ENCODE measurements at places on chromosomes 6 and 20.

DNA sequence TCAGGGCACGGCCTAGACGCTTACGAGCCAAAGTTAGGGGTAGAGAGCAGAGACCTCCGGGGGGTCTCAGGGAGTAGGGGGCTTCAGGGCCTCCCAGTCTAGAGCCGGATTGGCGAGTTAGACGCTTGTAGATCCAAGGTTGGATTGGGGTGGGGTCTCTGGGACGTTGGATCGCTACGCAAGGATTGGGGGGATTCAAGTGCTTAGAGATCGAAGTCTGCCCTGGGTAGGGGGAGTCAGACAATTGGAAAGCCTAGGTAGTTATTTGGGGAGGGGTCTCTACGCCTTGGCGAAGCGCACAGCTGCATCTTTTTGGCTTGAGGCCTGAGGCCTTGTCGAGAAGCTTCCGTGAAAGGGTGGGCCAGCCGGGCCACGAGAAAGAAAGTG, 469 bp downstream of the STX16 start:
- DNase-seq = no peak

DNA sequence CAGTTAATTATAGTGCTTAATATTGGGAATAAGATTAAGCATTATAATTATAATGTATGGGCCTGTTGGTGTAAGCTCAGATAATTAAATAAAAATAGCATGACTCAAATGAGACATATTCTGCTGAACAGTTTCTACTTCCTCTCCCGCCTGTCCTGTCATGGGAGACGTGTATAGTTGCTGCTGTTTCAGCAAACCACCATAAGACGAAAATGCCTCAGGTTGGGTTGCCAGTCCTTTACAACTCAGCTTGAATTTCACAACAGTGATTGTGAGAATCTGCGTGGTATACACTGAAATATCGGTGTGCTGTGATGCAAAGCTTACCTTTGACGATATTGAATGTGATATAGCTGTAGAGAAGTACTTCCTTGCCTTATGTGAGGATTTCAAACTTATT, 99.5 kb downstream of the POPDC3 start:
- DNase-seq = no peak

DNA sequence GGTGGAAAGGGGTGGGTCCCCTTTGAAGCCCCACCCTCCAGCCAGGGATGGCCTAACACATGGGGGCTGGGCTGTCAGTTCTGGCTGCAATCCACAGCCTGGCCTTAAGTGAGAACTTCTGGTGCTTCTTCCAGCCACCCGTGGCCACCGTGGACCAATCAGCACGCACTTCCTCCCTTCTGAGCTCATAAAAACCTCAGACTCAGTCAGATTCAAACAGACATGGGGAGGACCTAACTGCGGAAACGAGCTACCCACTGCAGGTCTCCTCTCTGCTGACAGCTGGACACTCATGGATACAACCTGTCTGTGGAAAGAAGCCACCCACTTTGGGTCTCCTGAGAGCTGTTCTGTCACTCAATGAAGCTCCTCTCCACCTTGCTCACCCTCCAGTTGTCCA, 20.4 kb upstream of the ZNF391 start:
- no peak for DNase-seq

- no peak for DNase-seq
These were observed 34.6 kb downstream of the FBXO5 start for GRCh38 chr6:152948150-152948768.

DNA sequence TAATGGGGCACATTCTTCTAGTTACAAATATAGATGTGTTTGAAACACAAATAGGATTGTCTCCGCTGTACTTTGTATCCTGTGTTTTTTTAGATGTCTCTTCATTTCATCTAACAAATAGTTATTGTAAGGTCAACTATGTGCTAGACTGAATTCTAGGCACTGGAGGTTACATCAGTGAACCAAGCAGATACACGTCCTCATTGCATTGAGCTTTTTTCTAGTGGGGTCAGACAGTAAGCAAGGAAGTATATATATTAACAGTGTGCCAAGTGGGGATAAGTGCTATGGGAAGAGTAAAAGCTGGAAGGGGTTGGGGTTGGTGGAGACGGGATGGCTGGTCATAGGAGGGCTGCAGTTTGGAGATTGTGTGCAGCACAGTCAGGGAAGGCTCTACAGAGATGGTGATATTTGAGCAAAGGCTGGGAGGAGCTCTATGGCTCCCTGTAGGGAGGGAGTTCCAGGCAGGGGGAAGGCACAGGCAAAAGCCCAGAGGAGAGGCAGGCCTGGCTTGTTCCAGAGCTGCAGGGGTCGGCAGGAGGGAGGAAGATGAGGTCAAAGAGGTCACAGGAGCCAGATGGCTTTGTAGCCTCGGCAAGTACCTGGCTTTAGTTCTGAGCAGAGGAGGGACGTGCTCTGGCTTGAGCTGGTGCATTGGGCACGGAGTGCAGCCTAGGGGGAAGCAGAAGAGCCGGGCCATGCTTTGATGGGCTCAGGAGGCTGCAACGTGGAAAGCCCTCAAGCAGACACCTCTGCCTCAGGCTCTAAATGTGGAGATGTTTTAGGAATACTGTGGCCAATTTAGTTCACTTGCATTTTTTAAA, 152.3 kb downstream of the ZDHHC14 start:
- DNase-seq = no peak

GRCh38 chr6:16168858-16169257, 40.0 kb downstream of the MYLIP start:
- DNase-seq = no peak

DNA sequence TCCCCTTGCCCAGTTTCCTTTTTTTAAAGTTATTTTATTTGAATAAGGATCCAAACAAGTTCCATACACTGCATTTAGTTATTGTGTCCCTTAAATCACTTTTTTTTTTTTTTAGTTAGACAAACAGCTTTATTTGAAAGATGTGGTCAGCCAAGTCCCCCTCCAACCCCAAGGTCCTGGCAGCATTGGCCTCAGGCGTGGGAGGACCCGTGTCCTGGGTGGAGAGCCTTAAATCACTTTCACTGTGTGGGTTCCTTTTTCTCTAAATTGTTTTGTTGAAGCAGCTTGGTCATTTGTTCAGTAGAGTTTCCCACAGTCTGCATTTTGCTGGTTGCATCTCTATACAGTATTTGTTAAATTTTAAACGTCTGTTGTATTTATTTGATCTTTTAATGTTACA, 5.2 kb upstream of the TBCC start:
- no peak for DNase-seq

- no peak for DNase-seq
These were observed 33.7 kb upstream of the PAQR8 start for GRCh38 chr6:52328303-52328662.

- DNase-seq = no peak
These were observed 48.7 kb downstream of the SLC35F1 start for GRCh38 chr6:117955684-117956256.

DNA sequence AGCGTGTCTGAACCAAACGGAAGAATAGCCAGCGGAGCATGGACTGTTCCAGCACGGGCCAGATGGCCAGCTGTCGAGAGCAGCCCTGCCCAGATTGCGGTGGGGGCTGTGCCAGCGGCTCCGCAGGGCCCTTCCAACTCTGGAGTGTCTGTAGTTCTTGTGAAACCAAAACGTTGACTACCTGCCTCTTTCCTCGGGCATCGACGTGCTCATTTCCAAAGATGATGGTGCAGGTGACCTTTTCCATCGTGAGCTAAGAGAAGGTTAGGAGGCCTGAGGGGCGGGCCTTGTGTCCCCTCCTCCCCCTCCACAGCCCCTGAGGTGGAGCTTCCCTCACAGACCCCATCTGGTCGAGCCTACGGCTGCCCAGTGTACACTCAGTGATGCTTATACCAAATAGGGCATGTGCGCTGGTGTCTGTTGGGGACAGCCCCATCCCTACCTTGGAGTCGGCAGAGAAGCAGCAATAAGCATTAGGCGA, 12.9 kb upstream of the C20orf144 start:
- DNase-seq = no peak

- DNase-seq = no peak
These were observed 221.5 kb downstream of the PREX1 start for GRCh38 chr20:48606172-48606840.

DNA sequence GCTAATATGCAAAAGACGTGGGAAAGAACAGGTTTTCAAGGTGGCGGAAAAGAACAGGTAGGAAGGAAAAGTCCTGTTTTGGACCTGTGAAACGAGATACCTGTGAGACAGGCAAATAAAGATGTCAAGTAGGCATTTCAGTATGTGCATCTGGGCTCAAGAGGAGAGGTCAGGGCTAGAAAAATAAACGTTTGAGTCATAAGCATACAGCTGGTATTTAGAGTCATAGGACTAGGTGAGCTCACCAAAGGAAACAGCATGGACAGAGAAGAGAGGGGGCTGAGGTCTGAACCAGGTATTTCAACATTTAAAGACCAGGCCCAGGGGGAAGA, 14.9 kb downstream of the MTFR2 start:
- DNase-seq = no peak

All from activated CD4-positive, alpha-beta T cell treated with anti-CD3 and anti-CD28 coated beads, Interleukin-2, amount 50 U/mL, for 4 hours (primary cell).